NCI-H187 (cell line): ENCODE measurements at places on chromosomes 1 and 21.

DNA sequence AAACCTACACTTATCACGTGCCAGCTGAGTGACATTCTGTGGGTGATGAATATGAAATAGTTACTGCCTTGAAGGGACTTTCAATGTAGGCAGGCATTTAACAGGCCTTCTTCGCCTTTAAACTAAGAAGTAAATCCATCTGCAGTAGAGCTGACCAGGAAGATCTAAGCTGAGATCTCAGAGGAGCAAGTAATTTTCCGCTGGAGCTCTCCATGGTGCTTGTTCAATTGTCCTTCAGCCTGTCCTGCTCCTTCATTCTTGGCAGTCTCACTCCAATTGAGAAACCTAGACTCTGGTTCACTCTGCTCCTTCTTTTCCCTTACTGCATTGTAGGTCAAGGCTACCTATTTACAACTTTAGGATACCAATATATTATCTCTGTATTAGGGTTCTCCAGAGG lies 183.5 kb downstream of the HMCN1 start:
- no peak for DNase-seq

- DNase-seq, result no peak
Observed at GRCh38 chr1:200409203-200409760, 554 bp downstream of the ZNF281 start.

GRCh38 chr1:4657244-4657789 lies 2.9 kb downstream of the AJAP1 start:
- DNase-seq, result no peak

GRCh38 chr1:92949937-92950817 lies 11.1 kb downstream of the DIPK1A start:
- no peak for DNase-seq

DNA sequence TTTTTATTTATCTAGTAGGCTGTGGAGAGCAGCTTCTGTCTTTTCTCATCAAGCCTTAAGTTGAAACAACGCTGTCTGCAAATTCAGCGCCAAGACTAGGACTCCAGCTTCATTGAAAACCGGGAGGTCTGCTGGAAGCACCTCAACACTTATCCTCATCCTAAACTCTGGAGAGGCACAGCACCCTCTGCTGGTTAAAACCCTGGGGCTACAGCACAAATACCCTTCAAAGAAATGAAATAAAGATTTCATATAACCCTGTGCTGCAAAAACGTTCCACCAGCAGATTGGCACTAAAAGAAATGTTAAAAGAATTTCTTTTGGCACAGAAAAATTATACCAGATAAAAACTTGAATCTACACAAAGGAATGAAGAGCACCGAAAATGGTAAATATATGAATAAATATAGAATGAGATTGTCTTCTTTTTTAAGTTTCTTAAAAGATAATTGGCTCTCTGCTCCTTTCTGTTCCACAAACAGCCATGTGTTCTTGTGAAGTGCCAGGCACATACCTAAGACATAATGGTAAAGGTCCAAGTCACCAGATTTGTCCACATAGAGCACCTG lies 227.7 kb upstream of the SAMSN1 start:
- DNase-seq, result no peak
